ENCODE measurements at places on chromosomes 5 and 9. TPM values are rescaled to one million over a fixed set of nuclear protein-coding genes. Genes with fewer than 3 reads are reported as not detected.

DNA sequence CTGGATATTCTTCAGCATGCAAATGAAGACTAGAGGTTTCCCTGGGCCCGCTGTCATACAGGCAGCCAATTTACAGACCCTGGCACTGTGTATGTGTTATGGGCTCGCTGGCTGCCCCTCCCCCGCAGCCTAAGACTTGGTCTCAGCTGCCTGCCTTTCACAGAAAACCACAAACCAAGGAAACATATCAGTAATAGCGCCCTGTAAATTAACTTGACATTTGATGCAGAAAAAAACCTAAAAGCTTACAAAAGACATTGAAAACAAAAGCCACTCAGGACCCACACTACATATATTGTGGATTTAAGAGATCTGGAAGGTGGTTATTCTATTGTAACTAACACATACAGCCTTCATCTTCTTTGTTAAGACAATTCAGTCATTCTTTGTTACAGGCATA lies 287.0 kb upstream of the TMEM161B start:
- no peak for DNase-seq

Gene NPDC1
- 15.4 TPM for total RNA-seq

GRCh38 chr9:35606726-35607125 lies 1.7 kb downstream of the TESK1 start:
- DNase-seq = no peak

GRCh38 chr5:134084022-134084565 lies 30.4 kb upstream of the TCF7 start:
- no peak for DNase-seq

Gene PCDHAC2
- 3.0 TPM for total RNA-seq

GRCh38 chr5:120053841-120054240 lies 410.3 kb upstream of the PRR16 start:
- DNase-seq = no peak

- DNase-seq = peak; percentile 59
Measured at GRCh38 chr9:91378695-91379127, 17.0 kb upstream of the AUH start.

GRCh38 chr9:133106511-133107244 lies 14.4 kb downstream of the RALGDS start:
- DNase-seq = no peak

DNA sequence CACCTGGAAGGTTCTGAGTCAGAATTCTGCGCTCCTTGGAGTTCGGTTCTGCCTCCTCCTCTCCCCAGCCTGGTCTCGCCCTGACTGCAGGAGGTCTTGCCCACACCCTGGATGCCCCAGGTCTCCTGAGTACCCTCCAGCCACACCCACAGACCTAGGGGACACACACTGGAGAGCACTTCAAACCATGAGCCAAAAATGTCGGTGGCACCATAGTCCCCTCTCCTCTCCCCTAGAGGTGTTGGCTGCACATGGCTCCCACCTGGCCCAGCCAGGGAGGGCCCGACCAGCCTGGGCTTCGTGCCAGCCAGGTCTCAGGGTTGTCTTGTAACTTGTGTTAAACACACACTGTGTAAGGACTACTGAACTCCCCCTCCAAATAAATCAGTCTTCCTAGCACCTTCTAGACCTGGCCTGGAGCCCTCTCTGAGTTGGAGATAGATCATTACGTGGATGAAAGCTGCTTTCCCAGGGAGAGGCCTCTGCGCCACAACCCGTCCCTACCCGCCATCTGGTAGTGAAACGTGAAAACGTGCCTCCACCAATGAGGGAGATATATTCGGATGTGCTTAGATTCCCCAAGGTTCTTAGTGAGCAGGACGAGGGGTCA lies 49.9 kb upstream of the CTSL start:
- no peak for DNase-seq

- no peak for DNase-seq
Measured at GRCh38 chr9:32455738-32456137, 70.3 kb downstream of the RIGI start.

DNA sequence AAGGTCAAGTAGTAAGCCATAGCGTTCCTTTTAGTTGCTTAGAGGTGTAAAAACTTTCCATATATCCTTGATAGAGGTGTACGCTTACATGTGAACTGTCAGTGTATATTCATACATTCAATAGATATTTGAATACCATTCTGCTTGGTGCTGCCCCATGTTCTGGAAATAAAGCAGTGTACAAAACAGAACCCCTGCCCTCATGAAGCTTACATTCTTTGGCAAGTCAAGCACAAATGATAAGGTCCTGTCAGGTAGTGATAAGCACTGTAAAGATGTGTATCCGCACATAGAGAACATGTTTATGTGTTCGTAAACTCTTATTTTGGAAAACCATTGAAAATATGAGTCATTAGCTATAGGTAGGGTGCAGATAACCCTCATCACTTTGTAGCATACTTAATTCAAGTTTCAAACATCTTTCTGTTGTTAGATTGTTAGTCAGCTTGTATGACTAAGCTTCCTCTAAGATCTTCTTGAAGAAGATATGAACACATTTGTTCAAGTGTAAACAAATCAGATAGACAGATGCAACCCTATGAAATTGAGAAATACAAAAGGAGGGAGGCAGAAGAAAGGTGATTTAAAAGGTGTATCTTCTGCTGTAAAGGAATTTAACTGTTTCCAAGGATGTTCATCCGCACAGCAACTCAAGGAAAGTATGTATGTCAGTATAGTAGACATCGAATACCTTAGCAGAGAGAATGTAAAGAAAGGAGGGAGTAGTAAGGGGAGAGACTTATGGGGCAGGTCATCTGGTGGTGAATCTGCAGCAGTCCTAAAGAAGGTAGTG lies 1.6 kb downstream of the GTF3C4 start:
- DNase-seq = no peak

Gene ANKRD34B
- 0.10 TPM for total RNA-seq

DNA sequence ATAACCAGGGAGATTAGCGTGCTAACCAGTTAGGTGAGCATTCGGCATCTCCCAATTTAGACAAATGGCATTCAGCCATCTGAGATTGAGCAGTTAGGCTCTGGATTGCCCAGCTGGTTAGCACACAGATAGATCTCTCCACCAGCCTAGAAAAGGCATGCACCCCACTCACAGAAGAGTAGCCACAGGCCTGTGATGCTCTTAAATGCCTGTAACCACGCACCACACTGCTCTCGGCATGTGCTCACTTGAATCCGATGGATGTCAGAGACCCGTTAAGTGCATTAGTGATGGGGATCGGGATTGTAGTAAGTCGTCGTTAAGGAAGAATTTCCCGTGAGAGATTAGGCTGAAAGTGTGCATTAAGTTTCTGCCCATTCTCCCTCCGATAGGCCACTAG lies 23.0 kb downstream of the MARCHF6 start:
- DNase-seq = no peak

- peak; percentile 78 for DNase-seq
Measured at GRCh38 chr5:174724484-174725260, at the start of gene MSX2. TSS of gene MSX2 (plus strand) at chr5:174724582. CDS start at chr5:174724660, 78 bp downstream.

- peak; percentile 88 for DNase-seq
Measured at GRCh38 chr9:113895526-113895925, 19.4 kb downstream of the ZNF618 start.

GRCh38 chr9:94761481-94761880 lies 35.0 kb downstream of the AOPEP start:
- DNase-seq = no peak

Gene PAEP
- total RNA-seq = not detected

DNA sequence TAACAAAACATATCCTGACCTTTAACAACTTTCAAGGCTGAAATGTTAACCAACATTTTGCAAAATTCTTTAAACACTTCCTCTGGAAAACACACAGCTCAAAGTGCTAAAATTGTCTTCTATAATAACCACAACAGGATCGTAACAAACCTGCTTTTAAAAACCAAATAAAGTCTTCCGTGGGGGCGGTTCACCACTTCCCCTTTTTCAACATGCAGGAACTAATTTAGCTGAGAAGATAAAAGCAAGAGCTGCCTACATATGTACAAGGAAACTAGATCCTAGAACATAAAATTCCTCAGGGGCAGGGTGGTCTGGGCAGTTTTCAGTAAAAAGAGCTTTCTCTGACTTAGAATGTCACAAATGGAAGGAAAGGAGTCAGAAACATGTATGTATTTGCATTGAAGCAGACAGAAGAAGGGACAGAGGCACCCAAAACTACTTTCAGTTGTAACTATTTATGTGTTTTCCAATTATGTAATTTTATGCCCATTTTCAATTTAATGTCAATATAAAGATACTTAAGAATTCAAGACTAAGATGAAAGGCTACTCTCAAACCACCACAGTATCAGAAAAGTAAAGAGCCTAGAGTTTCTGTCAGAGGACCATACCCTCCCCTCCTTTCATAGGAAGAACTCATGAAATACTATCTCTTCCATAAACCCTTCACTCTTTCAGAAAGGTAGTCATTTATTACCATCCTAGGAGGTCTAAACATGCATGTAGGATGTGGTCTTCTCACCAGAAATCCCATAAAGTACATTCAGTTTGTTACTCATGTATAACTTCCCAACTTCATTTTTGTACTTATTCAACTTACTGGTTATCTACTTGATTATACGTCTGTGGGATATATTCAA lies 185.9 kb upstream of the RASA1 start:
- no peak for DNase-seq

Gene SOHLH1
- total RNA-seq = not detected

DNA sequence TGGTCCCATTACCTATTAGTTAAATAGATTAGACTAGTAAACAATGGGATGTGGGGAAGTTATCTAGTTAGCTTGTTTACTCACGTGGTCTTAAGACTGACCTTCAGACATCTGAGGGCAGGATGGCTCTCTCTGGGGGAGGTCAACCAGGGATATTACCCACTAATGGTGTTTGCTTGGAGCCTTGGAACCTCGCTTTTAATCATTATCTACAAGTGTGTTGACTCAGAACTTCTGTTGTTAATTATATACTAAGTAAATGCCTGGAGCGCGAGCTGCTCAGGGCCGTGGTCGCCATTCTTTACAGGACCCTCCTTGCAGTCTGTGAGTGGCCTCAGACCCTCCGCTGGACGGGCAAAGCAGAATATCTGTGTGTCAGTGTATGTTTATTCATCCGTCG lies 48.5 kb upstream of the ZNF354A start:
- DNase-seq = no peak

- no peak for DNase-seq
Measured at GRCh38 chr9:94490465-94490864, 64.4 kb upstream of the PCAT7 start.

DNA sequence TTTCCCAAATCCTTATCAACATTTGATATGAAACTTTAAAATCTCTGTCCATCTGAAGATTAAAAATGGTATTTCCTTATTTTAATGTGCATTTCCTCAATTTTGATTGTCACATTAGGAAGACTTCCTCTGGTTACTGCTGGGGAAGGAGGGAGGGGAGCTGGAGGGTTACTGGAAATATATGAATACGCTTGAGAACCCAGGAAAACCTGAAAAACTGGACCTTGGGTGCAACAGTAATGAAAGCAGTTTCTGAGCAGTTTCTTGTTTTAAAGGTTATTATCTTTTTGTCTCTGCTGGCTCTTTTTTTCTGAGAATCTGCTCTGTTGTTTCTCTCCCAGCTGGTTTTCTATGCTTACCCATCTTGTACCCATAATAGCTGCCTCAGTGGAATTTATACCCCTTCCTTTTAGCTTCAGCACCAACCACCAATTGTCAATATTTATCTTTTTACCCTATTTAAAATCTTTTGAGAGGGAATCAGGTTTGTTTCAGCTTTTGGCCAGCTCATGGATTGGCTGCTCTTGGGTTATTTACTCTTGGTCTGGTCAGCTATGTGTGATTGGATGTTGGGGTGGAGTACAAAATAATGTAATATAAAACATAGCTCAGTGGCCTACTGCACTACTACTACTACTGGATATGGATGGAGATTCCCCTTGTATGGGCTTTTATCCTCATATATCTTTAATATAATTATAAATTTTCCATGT lies 67.4 kb downstream of the UNC13B start:
- DNase-seq = no peak

DNA sequence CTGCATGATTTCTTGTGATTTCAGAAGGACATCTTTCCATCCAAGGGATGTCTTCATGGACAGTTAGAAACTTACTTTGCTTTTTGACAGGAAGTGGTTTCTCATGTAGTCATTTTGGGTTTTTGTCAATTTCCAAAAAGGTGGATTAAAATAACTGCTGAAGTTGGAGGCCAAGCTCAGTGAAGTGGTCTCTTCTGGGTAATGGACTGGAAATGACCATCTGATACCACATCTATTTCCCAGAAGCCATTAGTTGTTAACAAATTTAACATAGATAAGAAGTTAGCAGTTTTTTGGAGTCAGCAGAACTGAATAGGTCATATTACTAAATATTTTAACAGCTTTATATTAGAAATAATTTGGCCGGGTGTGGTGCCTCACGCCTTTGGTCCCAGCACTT lies 86.2 kb upstream of the MYO10 start:
- no peak for DNase-seq

Gene INSL6
- total RNA-seq = not detected

- DNase-seq = no peak
Measured at GRCh38 chr9:88807426-88807825, 183.8 kb upstream of the S1PR3 start.

DNA sequence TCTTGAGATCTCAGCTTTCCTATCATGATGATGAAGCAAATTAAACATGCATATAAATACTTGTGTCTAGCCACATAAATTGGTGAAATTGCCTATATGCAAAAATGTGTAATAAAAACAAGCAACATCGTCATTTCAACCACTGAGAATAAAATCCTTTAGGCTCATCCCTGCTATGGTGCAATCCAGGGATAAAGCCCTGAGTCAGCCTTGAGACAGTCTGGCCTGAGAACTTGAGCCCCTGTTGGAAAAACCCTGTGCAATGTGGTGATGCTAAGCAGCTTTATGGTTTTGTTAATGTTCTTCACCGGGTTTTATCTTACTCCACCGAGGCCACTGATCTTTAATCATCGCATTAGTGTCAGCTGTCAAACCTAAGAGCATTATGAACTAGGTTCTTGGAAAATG lies 170.5 kb downstream of the DCP2 start:
- no peak for DNase-seq

DNA sequence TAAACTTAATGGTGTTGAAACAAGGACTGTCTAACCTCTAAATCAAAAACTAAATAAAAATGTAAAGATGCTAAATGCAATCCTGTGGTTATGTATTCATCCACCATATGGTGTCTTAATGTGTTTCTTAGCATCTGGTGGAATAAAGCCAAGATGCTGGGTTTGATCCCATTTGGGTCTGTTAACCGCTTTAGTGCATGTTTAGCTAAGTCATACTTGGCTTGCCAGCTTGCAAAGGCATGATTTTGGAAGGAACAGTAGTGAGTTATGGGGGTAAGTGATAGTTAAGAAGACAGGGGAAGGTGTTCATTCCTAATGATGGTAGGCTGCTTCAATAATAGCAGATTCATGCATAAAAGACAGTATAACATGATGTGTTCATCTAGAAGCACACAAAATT lies 139.0 kb upstream of the SLC27A6 start:
- DNase-seq = no peak

GRCh38 chr5:1889321-1890065 lies 6.8 kb upstream of the IRX4 start:
- no peak for DNase-seq
